ENCODE measurements at places on chromosomes 5 and 9.

- no peak for DNase-seq
These were observed 148.8 kb downstream of the MEF2C start for GRCh38 chr5:88734191-88734640.

GRCh38 chr5:37900692-37901091, 60.9 kb upstream of the GDNF start:
- no peak for DNase-seq

- DNase-seq, result no peak
These were observed 29.2 kb upstream of the TIFAB start for GRCh38 chr5:135481387-135481786.

DNA sequence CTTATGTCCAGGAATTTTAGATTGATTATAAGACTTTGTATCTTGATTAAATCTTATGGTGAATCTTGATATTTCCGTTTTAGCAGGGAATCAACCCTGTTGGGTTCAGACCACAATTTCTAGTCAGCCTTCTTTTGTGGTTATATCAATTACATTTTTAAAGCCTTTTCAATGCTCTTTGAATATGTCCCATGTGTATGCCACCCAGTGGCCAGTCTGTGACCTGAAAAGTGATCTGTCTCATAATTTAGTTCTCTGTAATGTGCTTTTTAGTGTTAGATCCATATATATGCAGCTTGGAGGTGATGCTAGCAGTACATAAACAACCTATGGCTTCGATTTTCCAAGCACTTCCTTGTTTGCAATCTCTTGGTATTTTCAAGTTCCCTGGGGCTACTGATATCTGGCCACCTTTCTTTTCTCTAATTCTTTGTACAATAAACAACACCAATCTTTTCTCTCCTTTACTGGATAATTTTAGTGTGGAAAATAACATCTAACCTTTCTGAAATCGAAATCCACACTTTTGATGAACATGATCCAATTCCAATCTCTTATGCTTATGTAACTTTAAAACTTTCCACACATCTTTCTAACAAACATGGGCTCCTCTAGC, 28.8 kb downstream of the PDE8B start:
- DNase-seq, result no peak

DNA sequence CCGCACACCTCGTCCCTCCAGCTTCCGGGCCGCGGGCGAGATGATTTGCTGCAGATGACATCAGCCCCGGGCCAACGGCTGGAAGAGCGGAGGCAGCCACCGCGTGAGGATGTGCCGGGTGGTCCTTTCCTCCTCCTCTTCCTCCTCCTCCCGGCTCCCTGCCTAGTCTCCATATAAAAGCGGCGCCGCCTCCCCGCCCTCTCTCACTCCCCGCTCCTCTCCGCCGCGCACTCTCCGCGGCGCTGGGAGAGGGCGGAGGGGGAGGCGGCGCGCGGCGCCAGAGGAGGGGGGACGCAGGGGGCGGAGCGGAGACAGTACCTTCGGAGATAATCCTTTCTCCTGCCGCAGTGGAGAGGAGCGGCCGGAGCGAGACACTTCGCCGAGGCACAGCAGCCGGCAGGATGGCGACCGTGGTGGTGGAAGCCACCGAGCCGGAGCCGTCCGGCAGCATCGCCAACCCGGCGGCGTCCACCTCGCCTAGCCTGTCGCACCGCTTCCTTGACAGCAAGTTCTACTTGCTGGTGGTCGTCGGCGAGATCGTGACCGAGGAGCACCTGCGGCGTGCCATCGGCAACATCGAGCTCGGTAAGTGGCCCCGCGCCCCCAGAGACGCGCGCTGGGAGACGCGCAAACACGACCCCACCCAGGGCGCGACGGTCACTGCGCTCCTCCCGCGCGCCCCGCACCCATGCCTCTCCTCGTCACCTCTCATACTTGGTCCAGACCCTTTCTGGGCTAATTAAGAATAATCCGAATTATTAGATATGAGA, at the start of gene MAP1B:
TSS of gene MAP1B (plus strand) at position 345 of the 770 bp plus-strand sequence. CDS start at position 402, 57 bp downstream.
- DNase-seq, result no peak

DNA sequence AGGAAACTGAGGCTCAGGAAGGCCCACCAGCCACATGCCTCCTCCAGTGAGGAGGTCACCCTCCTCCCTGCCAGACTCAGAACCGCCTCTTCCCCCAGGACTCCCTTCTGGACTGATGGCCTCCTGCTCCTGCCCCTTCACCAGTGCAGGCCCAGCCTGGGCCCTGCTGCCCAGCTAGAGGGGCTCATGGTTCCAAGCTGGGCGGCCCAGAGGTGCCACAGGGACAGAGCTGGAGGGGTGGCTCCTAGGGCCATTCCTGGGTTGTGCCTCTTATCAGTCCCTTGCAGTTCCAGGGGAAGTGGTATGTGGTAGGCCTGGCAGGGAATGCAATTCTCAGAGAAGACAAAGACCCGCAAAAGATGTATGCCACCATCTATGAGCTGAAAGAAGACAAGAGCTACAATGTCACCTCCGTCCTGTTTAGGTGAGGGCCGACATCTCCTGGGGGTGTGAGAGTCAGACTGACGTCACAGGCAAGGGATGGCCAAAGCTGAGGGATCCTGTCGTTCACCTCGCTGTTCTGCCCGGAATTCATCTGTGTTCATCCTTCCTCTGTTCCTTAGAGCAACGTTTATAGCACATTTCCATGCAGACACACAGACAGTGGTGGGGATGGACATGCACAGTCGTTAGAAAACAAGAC, 819 bp downstream of the LCN2 start:
- DNase-seq, result no peak

- no peak for DNase-seq
These were observed 287.1 kb downstream of the SEC61B start for GRCh38 chr9:99509065-99509745.

- no peak for DNase-seq
These were observed 24.5 kb downstream of the PRRC2B start for GRCh38 chr9:131418143-131419025.

DNA sequence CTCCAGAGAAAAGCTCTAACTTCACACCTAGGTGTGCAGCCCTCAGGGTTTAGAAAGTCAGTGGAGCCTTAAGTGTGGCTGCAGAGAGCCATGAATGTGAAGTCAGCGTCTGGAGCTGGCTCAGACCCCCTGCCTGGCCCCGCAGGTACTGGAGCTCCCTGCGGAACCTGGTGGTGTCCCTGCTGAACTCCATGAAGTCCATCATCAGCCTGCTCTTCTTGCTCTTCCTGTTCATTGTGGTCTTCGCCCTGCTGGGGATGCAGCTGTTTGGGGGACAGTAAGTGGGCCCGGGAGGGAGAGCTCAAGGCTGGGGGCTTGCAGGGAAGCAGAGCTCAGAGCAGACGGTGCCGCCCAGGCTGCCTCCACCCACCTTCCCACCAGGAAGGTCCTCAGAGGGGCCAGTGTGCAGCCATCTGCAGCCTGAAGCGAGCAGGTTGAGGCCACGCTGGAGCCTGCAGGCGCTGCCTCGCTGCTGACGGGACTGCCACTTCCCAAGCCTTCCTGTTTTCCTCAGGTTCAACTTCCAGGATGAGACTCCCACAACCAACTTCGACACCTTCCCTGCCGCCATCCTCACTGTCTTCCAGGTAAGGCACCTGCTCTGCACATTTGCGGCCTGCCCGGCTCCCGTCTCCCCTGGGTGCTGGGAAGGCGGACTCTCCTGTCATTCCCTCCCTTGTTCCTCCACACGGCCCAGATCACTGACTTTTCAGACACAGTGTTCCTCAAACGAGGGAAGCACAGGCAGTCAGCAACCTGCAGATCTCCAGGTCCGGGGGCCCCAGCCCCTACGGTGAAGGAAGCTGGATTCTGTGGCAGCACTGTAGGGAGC, 108.9 kb downstream of the CACNA1B start:
- DNase-seq, result no peak

- no peak for DNase-seq
These were observed 72.0 kb downstream of the CEP120 start for GRCh38 chr5:123351240-123351639.

DNA sequence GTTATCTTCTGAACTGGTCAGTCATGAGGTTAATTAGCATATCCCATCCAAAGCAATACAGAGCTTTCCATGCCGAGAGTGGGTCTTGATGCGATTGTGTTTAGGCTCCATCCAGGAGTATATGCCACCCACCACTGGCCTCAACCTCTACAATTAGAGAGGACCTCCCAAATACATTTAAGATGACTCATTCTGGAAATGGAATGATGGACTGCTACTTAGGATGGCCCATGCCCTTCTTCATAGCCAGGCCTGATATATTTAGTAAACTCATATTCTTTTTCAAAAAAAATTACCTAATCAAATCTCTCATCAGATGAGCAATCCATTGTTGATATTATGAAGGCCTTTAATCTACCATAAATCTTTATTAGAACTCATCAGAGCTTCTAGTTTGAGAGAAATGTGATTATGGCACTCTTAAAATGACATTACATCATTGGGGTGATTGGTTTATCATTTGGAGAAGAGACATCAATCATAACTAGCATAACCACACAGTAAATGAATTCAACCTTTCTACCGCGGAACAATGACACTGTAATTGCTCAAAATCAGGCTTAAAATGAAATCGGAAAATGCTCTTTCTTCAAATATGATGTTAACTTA, 414.2 kb upstream of the WWC1 start:
- DNase-seq, result no peak

DNA sequence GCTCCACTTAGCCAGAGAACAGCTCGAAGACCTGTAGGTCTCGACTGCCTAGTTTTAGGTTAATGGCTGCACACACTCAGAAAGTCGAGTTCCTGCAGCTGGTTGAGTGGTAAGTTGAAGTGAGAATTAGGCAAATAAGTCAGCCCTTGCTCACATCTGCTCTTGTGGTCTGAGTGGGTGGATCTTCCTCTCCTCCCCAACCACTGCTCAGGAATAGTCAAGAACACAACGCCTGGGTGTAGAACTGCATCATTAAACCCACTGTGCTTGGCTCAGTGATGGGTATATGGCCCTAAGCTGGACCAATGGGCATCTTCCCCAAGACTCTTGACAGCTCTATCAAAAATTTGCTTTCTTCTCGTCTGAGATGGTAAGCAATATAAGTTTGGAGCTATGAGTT, 20.9 kb upstream of the ADAM19 start:
- DNase-seq, result no peak

DNA sequence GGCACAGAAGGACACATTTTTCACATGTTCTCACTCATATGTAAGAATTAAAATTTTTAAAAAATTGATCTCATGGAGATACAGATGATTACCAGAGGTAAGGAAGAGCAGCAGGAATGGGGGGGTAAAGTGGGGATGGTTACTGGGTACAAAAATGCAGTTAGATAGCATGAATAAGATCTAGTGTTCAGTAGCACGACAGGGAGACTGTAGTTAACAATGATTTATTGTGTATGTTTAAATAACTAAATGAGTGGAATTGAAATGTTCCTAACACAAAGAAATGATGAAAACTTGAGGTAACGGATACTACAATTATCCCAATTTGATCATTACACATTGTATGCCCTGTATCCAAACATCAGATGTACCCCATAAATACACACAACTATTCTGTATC, 15.2 kb upstream of the TGFBI start:
- no peak for DNase-seq

DNA sequence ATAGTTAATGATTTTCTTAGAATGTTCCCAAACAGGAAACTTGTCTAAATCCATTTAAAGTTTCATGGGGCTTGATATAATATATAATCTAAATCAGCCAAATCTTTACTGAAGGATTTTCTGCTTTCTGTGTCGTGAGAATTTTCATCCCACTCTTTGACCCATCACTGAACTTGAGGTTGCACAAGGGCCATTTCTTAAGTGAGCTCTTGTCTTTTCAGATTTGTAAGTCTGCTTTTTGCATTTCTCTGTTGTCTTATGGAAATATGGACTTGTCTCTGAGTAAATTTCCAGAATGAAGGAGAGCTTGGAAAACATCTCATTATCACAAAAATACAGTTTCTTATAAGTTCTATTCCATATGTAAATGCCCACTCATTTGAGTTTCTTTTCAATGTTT, 149.2 kb upstream of the ARRDC3 start:
- no peak for DNase-seq

DNA sequence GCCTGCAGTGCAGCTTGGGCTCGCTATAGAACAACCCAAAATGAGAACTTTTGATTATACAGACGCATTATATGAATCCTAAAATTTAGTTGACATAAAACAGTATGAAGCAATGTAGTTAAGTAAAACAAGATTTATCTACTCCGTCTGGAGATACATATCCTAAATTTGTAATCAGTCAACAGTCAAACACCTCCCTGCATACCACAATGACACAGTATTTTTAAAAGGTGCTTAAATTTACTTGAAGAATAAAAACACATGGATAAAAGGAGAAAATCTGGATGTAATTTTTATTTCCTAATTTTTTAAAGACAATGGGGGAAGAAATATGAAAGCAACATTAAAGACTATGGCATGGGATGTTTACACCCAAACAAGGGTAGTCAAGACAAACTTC, 70.8 kb downstream of the PTBP3 start:
- no peak for DNase-seq

DNA sequence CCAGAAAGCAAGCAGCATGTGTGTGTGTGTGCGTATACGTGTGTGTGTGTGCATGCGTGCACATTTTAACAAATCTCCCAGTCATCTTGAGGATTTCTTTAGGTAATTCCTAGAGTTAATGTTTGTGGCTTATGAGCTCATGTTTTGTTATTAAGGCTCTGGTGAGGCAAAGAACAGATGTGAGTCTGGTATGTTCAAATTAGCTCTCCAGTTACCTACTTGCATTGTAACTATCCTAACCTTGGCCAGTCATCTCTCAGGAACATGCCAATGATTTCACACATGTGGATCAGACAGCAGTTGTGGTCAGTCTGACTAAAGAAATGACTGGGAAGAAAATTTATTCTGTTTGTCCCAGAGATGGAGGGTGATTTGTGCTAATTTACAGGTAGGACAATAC, 163.1 kb downstream of the IZUMO3 start:
- no peak for DNase-seq

- DNase-seq, result no peak
These were observed 273.1 kb downstream of the KIAA0825 start for GRCh38 chr5:94345257-94345656.

DNA sequence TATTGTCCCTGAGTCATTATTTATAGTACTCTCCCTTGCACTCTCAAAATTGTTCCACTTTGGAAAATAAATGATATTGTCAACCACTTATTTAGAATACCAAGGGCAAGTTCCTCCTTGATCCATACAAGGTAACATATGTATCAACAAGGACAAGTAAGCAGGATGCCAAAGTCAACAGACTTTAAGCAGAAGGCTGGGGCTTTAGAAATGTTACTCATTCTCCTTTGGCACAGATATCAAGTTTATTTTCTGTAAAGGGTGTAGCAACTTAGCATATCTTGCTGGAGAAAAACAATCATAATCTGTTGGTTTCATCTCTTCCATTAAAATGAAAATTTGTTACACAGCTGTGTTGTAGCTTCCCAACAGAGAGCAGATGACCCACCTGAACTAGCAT, 248.7 kb upstream of the SLC30A5 start:
- no peak for DNase-seq

GRCh38 chr9:134380542-134381271, 54.5 kb downstream of the RXRA start:
- DNase-seq, result no peak

GRCh38 chr9:26457151-26457550, 435.5 kb downstream of the CAAP1 start:
- DNase-seq, result no peak
